ENCODE measurements at places on chromosomes 3 and 15. TPM values are rescaled to one million over a fixed set of nuclear protein-coding genes. Genes with fewer than 3 reads are reported as not detected.

DNA sequence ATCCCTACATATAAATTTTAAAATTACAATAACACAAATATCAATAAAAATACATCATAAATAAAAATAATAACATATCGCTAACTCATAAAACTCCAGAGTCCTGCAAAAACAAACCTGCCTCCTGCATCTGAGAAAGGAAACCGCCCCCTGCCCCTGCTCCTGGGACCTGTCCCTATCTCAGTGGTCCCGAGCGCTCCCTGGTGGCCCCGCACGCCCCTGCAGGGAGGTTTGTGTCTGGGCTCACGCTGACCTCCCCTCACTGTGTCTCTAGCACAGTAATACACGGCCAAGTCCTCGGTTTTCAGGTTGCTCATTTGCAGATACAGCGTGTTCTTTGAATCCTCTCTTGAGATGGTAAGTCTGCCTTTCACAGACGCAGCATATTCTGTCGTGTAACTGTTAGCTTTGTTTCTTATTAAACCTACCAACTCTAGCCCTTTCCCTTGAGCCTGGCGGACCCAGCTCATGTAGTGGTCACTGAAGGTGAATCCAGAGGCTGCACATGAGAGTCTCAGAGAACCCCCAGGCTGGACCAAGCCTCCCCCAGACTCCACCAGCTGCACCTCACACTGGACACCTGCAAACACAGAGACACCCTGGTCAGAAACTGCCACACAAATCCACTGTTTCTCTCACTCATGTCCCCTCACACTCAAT is 554.1 kb downstream of the GOLGA6L6 start:
- no peak for DNase-seq

GRCh38 chr3:112647122-112647521 is 6.2 kb upstream of the CCDC80 start:
- DNase-seq: no peak

- no peak for DNase-seq
These were observed 63.3 kb downstream of the ATP8B4 start for GRCh38 chr15:50055750-50056157.

DNA sequence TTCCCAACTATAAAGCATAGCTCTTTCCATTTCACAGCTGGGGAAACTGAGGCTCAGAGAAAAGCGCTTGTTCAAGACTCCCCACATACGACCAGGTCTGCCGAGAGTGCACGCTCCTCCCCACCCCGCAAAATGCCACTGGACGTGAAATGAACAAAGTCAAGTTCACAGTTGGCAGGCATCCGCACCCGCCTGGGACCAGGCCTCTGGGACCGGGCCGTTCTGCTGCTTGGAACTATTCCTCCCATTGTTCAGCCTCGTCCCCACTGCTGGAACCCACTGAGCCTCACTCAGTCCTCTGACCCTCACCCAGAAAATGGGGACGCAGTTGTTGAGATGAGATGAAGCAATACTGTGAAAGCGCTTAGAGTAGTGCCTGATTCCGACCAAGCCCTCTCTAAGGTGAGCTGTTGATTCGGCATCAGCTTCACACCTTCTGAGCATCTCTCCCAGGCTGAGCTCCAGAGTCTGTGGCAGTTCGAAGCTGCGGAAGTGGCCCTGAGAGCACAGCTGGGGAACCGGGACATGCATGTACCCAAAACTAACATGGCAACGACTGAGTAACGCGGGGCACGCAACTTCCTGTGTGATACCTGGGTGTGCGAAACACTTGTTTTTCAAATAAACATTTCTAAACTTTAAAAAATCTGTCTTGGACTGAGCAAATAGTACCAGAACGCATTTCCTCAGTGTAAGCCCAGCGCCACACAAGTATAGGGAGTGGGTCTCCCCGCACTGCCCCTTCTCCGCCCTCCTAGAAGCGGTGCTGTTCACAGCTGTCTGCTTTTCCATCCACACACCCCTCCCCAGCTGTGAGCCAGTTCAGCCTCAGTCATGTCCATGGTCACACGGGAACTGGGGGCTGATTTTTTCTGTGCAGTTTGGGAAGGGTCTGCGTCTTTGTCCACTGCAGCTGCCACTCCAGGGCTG is 93.4 kb downstream of the CHSY1 start:
- no peak for DNase-seq

- no peak for DNase-seq
These were observed 148.4 kb downstream of the TNIK start for GRCh38 chr3:171311784-171312183.

DNA sequence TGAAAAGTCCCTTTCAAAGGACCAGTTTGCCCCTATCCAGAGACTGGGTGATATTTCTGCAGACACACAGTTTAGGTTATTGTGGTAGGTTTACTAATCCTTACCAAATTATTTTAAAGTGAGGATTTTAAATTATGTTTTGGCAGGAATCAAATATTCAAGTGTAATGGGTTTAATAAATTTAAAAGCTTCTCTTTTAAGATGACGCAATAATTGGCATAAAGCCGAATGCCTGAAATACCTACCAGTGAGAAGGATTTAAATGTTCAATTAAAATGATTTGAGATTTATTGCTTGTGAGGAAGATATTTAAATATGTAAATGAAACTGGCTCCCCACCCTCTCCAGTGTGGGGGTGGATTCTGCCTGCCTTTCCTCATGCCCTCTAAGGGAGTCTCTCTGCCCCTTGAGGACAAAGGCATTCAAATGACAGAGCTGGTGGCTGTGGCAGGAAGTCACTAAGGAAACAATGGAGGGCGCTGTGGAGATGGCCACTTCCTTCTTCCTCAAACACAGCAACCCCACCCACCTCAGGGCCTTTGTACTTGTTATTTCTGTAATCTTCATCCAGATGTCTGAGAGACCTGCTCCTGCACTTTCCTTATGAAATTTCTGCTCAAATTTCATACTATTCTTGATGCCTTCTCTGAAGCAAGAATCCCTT is 131.7 kb downstream of the TNIK start:
- no peak for DNase-seq

- no peak for DNase-seq
These were observed 273.0 kb downstream of the DIPK2A start for GRCh38 chr3:144244662-144245061.

Gene CPN2
- total RNA-seq: not detected

Gene PDCD10
- 63.6 TPM for total RNA-seq

DNA sequence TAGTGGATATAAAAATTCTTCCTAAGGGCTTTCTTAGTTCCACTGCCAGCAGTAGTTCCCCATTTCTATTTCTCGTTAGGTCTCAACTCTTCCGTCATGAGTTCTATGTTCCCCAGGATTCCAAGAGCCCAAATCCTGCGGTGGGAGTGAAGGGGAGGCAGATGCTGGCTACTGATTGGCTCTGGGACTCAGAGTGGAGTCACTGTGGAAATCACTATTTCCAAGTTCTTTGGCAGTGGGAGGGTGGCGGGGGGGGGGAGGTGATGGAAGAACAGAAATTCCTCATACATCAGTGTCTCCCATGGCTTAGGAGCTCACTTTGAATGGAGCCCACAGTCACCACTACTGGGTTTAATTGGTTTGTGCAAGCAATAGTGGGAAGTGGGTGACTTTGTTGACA is 5.6 kb downstream of the CCR1 start:
- no peak for DNase-seq

Gene GOLGA6L25
- total RNA-seq: not detected

Gene PLSCR2
- total RNA-seq: not detected

GRCh38 chr15:55700876-55701275 is 42.1 kb downstream of the PRTG start:
- no peak for DNase-seq

- DNase-seq: no peak
These were observed 15.2 kb upstream of the CLEC3B start for GRCh38 chr3:45010811-45011333.

GRCh38 chr3:32420126-32421038 is 28.7 kb downstream of the CMTM7 start:
- no peak for DNase-seq

DNA sequence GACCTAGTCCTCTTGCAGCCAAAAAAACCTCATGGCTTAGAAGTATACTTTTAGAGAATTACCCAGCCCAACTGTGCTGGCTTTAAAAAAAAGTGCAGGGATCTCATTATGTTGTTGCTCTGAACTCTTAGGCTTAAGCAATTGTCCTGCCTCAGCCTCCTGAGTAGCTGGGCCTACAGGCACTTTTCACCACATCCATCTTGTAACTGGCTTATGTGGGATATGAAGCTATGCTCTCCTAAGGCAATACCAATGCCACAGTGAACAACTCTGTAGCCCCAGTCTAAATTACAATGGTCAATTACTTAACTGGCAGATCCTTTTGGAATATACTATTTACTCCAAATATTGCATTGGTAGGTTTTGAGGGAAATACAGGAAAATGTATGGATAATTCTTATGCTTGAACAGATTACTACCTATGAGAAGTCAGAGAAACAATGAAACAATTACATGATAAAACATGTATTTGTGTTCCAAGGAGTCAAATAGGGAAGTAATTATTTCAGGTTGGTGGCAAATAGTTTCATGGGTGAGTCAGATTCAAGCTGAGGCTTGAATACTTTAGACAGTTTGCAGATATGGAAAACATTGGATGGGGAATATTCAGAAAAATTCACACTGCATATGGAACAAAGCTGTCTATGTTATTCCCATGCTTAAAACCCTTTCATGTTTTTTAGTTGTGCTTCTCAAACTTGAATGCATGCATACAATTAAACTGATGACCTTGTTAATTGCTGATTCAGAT is 34.6 kb upstream of the GPR149 start:
- no peak for DNase-seq

Gene GPR62
- 0.41 TPM for total RNA-seq

- peak; percentile 44 for DNase-seq
These were observed 7.0 kb downstream of the ADIPOQ start for GRCh38 chr3:186849374-186849975.

Gene TLR9
- not detected for total RNA-seq

Gene THPO
- total RNA-seq: 0.41 TPM

DNA sequence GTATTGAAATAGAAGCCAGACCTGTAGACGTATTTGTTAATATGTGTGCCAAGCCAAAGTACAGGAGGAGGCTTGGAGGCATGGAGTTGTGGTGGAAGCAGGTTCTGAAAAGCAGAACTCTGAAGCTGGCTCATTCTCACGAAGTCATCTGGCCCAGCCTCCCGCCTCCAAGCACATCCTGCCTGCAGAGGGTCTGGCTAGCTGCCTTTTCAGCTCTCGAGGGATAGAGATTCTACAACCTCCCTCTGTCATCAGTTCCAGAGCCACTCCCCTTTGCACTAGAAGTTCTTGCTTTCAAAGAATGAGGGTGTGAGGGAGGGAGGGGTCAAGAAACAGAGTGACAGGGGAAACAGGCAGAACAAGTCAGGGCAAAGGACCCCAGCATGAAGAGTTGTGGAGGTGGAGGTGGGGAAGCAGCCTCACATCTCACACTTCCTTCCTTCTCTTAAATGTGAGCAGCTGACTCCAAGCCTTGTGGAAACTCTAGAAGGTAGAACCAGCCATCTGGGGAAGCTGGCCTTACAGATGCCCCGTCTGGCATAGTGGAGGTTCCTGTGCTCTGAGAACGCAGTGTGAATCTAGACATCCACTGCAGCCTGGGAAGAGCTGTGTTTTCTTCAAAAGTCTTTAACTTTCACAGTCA is 95.3 kb downstream of the SLC49A4 start:
- no peak for DNase-seq

Gene PLA2G4B
- total RNA-seq: 2.4 TPM

Gene LRRIQ4
- total RNA-seq: 0.82 TPM

Gene CP
- not detected for total RNA-seq

GRCh38 chr3:156150434-156151066 is 30.2 kb downstream of the KCNAB1 start:
- peak; percentile 48 for DNase-seq

Gene ELP6
- total RNA-seq: 27.3 TPM

DNA sequence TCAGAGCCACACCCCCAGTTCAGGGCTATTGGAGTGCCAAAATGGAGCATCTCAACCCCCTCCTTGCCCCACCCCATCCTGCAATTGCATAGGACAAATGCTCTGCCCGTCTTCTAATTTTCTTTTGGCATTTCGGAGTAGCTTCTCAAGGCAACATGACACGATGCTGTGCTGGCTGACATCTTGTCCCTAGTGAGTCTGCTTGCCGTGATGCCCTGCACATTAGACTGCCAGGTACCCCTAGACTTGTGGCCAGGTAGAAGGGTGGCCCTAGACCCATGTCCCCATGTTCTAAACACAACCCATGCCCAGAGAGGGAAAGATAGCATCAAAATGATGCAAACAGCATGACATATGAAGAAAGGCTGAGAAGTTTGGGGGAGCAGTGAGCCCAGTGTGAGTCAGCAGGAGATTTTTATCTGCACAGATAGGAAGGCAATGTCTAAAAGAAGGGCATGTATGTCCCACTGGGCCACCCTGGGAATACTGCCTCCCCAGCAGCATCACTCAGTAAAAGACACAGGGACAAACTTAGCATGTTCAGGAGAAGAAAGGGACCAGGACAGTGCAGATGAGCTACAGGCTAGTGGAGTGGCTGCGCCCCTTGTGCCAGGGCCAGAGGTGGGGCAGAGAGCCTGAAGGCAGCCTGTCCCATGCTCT is 36.8 kb downstream of the CA12 start:
- DNase-seq: no peak

- no peak for DNase-seq
These were observed 351.8 kb downstream of the ZIC1 start for GRCh38 chr3:147760941-147761340.

DNA sequence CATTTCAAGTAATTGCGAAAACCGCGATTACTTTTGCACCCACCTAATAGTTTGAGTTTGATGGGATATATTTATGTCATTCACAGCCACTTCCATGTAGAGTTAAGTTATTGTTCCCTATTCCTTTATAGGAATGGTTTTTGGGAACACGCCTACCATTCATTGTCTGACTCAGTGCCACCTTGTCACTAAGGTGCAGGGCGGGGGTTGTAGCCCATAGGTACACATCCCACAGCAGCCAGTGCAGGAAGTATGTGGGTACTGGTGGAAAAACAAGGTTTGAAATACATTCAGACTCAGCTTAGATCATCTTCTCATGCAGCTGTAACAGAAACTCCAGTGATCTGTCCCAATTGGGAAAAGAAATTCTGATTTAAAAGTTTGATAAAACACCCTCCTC is 48.2 kb upstream of the CFAP161 start:
- no peak for DNase-seq

GRCh38 chr3:182937293-182938051 is 42.9 kb downstream of the DCUN1D1 start:
- no peak for DNase-seq

- DNase-seq: no peak
These were observed 5.5 kb downstream of the IL12A start for GRCh38 chr3:159994182-159994581.

GRCh38 chr3:195248281-195248680 is 22.7 kb downstream of the XXYLT1 start:
- DNase-seq: no peak

Gene PLCB2
- 4.1 TPM for total RNA-seq

GRCh38 chr3:63800097-63800496 is 19.0 kb upstream of the C3orf49 start:
- no peak for DNase-seq

Gene TUSC7
- total RNA-seq: not detected

GRCh38 chr3:15476378-15476777 is 45.1 kb downstream of the COLQ start:
- DNase-seq: no peak

DNA sequence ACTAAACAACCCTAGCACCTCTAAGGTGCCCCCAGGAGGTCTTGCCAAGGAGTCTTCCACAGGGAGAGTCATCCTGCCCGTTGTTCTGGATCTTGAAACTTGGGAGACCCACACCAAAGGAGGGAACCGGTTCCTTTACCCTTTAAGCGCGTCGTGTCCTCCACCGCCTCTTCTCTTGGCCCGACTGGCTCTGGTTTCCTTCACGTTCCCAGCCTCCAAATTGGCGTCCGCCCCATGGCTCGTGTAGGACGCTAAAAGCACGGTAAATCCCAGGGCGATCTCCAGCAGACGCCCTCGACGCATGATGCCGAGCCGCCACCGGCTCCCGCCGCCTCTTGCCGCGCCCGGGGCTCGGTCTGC is 1.1 kb downstream of the FBN1 start:
- no peak for DNase-seq

- DNase-seq: no peak
These were observed 41.6 kb downstream of the ZBTB11 start for GRCh38 chr3:101635345-101635744.

Data from frontal cortex (tissue), 4 donors.